ENCODE measurements at places on chromosomes 12 and 14. TPM values are rescaled to one million over a fixed set of nuclear protein-coding genes. Genes with fewer than 3 reads are reported as not detected.

Gene ADIPOR2
- 61.6 TPM for total RNA-seq

Gene APOF
- total RNA-seq, result not detected

Gene CTSG
- total RNA-seq, result not detected

Gene NEUROD4
- total RNA-seq, result not detected

Gene TAS2R20
- total RNA-seq, result 0.21 TPM

Gene LRRC43
- 0.28 TPM for total RNA-seq

Gene CPNE6
- not detected for total RNA-seq

DNA sequence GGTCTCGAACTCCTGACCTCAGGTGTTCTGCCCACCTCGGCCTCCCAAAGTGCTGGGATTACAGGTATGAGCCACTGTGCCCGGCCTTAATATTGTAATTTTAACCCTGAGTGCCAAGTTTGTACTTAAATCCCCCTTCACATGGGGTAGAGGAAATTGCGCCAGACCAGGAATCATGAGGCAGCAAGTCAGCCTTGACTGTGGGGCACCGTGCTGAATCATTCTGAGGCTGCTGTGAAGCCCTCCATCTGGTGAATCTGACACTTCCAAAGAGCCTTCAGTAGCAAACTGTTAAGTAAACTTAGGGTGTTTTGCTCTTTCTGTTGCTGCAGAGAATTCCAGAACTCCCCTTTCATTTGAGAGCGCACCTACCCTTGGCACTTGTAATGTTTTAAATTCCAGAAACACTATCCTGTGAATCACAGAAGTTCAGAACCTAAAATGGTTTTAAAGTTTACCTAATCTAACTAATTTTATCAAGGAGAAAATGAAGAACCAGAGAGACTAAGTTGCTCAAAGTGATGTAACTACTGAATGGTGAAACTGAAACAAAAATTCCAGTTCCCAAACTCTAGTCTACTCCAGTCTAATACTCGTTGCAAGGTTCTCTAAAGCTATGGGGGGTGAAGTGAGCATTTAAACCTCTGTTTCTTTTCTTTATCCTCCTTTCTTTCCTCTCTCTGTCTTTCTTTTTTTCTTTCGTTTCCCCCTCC, 7.5 kb downstream of the HEBP1 start:
- DNase-seq, result no peak

DNA sequence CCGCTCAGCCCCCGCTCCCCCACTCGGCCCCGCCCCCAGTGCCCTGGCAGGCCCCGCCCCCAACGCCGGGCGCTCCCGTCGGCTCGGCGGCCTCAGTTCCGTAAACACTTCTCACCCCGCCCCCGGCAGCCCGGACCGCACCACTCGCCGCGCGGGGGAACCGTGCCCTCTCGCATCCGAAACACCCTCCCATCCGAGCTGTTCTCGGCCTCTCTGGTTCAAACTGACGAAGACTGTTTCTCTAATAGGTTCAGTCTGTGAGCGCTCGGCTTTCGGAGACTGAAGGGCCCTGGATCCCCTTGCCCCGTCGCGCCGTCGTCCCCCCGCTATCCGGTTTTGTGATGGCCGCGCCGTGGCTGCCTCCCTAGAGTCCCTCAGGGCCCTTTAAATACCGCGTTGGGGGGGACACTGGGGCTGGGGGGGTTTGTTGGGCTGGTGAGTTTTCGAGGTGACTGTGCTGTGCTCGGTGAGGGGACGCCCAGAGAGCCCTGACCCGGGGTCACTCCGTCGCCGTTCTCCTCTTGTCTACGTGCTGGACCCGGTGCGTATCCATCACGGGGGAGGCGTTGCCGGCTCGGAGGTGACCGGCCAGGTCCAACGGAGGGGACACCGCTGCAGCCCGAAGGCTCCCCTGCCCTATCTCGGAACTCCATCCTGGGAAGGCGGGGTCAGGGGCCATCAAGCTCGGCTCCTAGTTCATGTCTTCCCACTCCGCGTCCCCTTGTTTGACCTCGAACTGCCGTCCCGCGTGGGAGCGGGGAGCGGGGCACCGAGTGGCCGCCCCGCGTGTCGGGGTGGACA, at the start of gene TCP11L2:
TSS of gene TCP11L2 (plus strand) at position 333 of the 801 bp plus-strand sequence. CDS start 8,343 bp downstream, outside the sequence.
- DNase-seq, result peak; percentile 73

GRCh38 chr12:122079033-122079531, 526 bp downstream of the MLXIP start:
- DNase-seq, result no peak

GRCh38 chr14:22450266-22450665, 138.8 kb downstream of the DAD1 start:
- no peak for DNase-seq

GRCh38 chr12:68327896-68328295, 4.3 kb downstream of the MDM1 start:
- no peak for DNase-seq

DNA sequence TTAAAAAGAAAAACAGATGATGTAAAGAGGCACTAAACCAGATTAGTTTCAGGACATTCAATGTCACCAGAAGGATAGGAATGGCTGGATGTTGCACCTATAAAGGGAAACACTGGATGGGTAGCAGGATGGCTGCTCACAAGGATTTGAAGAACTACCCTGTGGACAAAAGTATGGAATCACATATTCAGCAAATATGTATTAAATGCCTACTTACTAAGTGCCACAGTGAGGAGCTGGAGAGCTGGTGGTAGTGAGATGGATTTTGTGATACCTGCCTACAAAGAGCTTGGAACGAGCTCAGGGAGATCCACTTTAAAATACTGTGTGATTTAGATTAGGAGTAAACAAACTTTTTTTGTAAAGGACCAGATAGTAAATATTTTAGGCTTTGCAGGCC, 316.2 kb downstream of the PAWR start:
- no peak for DNase-seq

DNA sequence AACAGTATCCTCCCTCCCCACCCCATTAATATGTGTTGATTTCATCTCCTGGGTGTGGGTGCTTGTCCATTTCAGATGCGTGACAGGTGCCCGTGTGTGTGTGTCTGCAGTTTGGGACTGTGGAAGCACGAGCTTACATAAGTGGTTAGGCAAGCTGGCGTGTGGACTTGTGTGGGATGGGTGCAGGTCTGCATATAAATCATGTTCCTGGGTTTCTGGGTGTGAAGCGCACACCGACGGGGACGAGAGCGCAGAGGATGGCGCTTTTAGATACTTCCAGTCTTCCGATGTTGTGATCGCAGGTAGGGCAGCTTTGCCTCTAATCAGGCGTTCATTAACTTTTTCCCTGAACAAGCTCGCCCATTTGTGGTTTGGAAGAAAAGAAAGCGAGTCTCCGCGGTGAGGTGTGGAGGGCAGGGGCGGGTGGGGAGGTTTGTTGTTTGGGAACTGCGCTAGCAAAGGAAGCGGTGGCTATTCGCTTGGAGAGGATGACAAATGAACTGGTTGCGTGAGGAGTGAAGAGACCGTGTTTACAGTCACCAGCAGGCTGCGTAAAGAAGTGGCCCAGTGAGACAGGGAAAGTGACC, 865 bp downstream of the RGS6 start:
- DNase-seq, result peak; percentile 1

- no peak for DNase-seq
Measured at GRCh38 chr12:130222519-130223218, 60.4 kb downstream of the FZD10 start.

GRCh38 chr12:76249501-76249900, 98.7 kb downstream of the BBS10 start:
- no peak for DNase-seq

Data from foreskin keratinocyte (primary cell).